Stimulated activated CD8-positive, alpha-beta memory T cell treated with anti-CD3 and anti-CD28 coated beads, Interleukin-2, amount 100 ng/mL, for 48 hours (primary cell): ENCODE measurements at places on chromosomes 11 and 22.

DNA sequence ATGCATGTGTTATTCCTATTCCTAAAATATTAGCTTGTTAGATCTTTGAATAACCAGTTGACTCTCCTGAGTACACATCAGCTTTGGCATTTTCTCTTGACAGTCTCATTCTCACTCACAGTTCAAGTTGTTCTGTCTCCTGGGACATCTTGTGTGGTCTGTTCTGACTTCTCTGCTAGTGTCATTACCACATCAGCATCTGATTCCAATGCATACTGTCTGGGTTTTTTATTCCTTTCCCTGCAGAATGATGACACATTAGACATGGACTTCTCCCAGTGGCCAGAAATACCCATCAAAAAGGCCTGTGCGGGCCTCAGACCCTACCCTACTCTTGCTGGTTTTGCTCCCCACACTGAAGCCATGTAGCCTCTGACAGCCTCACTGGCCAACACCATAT lies 2.7 kb downstream of the ZNF74 start:
- DNase-seq, result no peak

GRCh38 chr11:120890609-120891320 lies 133.1 kb upstream of the TBCEL start:
- DNase-seq, result no peak

GRCh38 chr22:25083807-25084200 lies 115.9 kb upstream of the CRYBB3 start:
- DNase-seq, result no peak

GRCh38 chr11:83521647-83522596 lies 235.8 kb upstream of the CCDC90B start:
- DNase-seq, result no peak

- peak; percentile 100 for DNase-seq
Observed at GRCh38 chr22:31749636-31750364, at the start of gene PRR14L. TSS of gene PRR14L (minus strand) at chr22:31750132. CDS start at chr22:31738860, 11,272 bp downstream.

- no peak for DNase-seq
Observed at GRCh38 chr22:26707581-26707980, 50.2 kb downstream of the MIAT start.

DNA sequence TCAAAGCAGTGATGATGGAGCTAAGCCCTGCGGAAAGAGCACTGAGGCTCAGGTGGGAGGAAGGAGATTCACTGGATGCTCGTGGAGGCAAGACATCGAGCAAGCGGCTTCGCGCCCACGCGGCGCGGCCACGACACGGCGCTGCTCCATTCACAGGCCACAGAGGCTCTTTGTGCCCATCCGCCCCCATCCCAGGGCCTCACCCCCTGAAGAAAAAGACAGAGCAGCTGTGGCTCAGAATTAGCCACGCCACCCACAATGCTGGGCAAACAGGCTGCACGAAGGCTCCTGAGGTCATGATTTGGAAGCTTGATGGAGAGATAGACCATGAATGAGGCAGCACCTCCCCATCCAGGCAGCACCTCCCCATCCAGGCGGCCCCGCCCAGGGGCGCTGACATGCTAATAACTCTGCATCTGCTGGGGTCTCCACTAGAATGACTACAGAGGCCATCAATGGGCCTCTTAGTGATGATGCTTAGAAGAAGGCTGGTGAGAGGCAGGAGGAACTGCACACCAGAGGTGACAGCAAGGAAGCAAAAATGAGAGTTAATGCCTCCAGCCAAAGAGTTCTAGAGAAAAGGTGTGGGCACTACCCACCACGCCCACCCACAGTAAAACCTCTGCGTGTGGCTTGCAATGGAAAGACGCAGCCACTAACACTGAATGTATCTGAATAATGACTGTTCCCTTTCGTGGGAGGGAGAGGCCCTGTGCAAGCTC lies 43.5 kb downstream of the MYH9 start:
- DNase-seq, result no peak

GRCh38 chr11:64857485-64857884 lies 13.0 kb upstream of the CDC42BPG start:
- DNase-seq, result no peak

- DNase-seq, result no peak
Observed at GRCh38 chr11:122598971-122599370, 56.6 kb upstream of the UBASH3B start.

GRCh38 chr11:2558861-2559526 lies 114.2 kb downstream of the KCNQ1 start:
- no peak for DNase-seq

DNA sequence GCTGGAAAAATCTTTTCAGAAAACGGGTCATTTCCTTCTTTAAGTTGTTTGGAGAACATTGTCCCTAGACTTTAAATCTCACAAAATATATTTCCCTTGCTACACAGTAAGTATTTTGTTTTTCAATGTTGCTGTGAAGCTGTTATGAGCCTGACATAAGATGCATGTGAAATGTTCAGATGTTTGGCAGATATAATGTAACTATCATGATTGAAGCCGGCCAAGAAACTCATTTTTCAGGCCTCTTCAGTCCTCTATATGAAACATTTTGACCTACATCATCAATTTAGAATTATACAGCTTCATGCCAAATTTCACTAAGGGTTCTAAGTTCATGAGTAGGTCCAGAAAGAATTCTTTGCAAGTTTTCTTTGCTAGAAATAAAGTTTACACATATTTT lies 133.8 kb downstream of the JRKL start:
- no peak for DNase-seq

DNA sequence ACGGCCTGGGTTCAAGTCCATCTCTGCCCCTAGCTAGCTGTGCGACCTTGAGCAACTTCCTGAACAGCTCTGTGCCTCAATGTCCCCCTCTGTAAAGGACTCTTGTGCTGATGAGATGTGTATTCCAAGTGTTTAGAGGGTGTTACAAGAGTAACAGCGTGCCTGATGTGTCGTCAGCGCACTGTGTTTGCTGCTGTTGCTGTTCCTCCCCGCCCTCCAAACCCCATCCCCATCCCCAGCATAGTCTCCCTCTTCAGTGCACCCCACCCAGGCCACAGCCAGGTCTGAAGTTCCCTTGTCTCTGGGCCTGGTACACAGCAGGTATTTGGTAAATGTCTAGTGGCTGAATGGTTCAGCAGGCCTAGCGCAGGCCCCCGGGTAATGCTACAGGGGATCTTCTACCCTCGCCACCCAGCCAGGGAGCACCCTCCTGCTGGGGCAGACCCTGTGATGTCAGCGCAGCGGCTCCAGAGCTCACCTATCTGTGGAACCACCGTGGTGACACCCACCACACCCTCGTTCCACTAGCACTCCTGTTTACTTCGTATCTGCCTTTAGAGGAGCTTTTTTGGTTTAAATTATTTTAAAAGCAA lies 10.3 kb downstream of the CBX7 start:
- no peak for DNase-seq

DNA sequence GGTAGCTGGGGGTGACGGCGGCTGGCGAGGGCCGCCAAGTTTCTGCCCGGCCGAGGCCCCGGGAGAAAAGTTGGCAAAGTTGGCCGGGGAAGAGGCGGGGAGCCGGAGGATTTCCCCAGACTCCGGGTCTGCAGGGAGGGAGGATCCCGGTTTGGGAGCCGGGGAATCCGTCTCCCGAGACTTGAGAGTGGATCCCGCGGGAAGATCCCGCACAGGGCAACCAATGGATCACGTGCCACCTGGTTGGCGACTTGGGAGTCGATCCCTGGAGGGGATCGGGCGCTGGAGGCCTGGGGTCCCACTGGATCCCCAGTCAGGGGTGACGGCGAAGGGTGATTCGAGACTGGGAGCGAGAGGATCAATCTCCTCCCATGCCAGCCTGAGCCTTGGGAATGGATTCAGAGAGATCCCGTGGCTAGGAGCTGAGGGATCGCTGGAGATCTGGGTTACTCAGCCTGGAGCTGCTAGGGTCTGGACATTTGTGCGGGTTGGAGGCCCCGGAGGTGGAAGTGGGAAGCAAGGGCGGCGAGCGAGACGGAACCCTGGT lies 394 bp downstream of the KIAA1671 start:
- no peak for DNase-seq

- DNase-seq, result no peak
Observed at GRCh38 chr11:12868315-12869073, 140.6 kb upstream of the RASSF10 start.

GRCh38 chr11:61999141-61999975 lies 31.9 kb upstream of the FTH1 start:
- DNase-seq, result no peak

GRCh38 chr11:67705264-67705663 lies 30.8 kb upstream of the ALDH3B2 start:
- DNase-seq, result no peak

GRCh38 chr11:75022759-75023396 lies 34.1 kb downstream of the NEU3 start:
- peak; percentile 39 for DNase-seq

DNA sequence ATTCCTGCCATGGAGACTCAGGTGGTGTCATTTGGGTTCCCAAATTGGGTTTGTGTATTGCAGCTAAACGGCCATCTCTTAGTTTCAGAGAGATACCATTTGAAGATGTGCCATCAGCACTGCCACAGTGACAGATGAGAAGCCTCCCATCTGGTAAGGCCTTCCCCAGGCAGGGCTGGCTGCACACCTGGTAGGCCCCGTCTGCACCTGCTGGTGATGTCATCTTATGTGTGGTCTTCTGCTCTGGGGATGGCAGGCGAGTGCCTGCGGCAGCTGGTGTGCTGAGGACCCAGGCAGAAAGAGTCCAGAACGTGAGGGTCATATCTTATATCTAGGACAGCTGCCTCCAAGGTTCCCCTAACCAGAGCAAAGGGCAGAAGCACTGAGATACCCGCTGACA lies 100.6 kb downstream of the CSNK2A3 start:
- no peak for DNase-seq
